ENCODE measurements at places on chromosomes 4 and X.

DNA sequence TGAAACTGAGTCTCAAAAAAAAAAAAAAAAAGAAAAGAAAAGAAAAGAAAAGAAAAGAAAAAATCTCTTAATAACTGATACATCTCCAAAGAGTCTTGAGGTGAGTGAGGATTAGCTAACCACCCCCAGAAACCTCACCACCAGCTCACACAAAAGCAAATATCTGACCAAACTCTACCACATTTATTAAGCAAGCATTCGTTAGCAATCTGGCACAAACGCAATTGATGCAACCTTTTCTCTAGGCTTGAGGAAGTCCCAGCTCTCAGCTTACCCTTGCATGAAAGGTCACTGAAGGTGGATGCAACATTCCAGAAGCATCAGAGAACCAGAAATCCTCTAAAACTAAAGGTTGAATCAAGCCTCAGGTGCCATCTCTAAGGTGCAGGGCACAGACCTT is 231.9 kb upstream of the BCOR start:
- peak; percentile 5 for DNase-seq

GRCh38 chrX:136584545-136584944 is 52.5 kb downstream of the VGLL1 start:
- peak; percentile 20 for DNase-seq

- no peak for DNase-seq
These were observed 126.0 kb downstream of the PPP3CA start for GRCh38 chr4:101221294-101221693.

DNA sequence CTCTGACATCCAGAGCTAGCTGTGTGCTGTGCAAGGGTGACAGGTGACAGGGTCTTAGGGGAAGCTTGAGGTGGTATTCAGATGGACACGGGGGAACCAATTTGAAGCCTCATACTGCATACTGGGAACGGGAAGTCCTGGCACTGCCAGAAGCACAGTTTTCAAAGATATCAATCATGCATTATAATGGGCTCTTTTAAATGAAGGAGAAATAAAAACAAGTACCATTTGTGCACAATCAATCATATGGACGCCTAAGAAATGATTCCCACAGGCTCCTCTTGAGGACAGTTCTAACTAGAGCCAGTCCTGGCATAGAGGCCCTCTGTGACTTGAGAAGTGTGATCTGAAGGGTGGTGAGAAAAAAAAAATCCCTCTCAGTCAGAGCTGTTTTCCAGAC is 50.9 kb downstream of the TSC22D3 start:
- DNase-seq: no peak

GRCh38 chrX:140355429-140355828 is 149.4 kb downstream of the SOX3 start:
- DNase-seq: no peak

DNA sequence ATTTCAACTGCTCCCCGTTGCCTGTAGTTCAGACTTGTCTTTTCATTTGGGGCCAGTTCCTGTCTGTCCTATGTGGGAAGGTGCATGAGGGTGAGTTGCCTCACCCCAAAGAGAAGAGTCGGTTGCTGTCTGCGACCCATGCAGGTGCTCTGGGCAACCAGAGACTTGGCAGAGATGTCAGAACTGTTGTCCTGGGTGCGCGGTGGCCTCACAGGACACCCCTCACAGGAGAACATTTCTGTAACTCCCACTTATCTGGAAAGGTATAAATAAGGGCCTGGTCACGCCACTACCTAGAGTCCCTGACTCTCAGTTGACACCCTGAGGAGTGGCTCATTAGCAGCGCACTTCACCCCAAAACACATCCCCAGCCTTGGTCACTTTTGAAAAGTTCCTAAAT is 9.7 kb upstream of the NAT8L start:
- DNase-seq: no peak

GRCh38 chrX:69076088-69076487 is 89.2 kb downstream of the PJA1 start:
- no peak for DNase-seq

DNA sequence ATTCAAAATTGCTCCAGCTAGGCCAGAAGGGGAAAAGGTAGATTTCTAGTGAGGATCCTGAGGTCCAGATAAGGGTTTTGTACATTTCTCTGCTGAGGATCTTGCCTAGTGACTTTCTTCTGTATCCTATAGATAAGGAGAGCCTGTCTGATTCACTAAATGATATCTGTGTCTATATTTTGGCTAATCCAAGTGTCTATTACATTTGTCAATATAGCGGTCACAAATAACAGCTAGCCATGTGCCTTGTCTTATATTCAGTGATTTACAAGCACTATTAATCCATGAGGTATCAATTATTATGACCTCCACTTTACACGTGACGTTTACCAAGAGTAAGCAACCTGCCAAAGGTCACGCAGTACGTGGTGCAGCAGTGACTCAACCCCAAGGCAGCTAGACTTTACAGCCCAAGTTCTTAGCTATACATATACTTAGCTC is 41.6 kb downstream of the TMEM165 start:
- DNase-seq: no peak

GRCh38 chr4:147546349-147546748 is 65.5 kb downstream of the EDNRA start:
- DNase-seq: no peak

- DNase-seq: no peak
These were observed at the start of gene NLGN4X for GRCh38 chrX:6228720-6229119. TSS of gene NLGN4X (minus strand) at chrX:6228867. CDS start at chrX:6151466, 77,401 bp downstream.

DNA sequence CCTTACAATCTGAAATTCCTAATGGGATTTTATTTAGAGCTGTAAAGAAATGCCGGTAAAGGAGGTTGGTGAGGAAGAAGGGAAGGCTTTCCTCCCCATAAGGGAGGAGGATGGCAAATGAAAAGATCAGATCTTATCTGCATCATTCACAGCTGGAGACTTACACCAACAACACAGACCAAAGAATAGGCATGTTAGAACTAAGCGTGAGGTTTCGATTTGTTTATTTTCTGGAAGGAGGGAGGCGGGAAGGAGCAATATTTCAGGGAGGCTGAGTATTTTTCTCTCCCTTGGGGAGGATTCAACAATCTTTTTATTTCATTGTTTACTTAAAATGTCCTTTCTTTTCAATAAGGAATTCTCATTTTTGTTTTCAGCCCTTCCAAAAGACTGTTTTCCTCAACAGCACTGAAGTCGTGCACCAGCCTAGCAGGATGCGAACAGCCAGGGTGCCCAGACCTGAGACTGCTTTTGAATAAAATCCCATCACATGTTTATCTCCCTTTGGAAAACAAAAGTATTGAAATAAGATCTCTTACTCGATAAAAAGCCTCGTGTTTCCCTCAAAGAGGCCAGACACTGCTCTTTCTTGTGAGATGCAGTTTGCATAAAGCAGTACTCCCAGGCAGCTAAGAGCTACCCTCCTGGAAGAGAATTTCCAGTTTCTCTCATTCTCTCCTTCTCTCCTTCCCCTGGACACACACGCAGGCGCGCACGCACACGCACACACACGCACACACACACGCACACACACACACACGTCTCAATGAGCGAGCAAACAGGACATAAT is 236.1 kb downstream of the MGST2 start:
- no peak for DNase-seq

GRCh38 chrX:22666441-22666840 is 333.3 kb upstream of the DDX53 start:
- peak; percentile 4 for DNase-seq

GRCh38 chr4:185304944-185305690 is 90.6 kb downstream of the LRP2BP start:
- no peak for DNase-seq

- DNase-seq: no peak
These were observed 2.5 kb upstream of the UGT2A3 start for GRCh38 chr4:68954126-68954525.

DNA sequence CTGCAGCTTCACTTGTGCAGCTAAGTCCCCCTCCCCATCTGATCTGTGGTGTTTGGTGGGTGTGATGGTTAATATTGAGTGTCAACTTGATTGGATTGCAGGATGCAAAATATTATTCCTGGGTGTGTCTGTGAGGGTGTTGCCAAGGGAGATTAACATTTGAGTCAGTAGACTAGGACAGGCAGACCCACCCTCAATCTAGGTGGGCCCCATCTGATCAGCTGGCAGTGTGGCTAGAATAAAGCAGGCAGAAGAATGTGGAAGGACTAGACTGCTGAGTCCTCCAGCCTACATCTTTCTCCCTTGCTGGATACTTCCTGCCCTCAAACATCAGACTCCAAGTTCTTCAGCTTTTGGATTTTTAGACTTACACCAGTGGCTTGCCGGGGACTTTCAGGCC is 103.5 kb upstream of the BOD1L1 start:
- no peak for DNase-seq

GRCh38 chr4:139015948-139016471 is 429 bp downstream of the NOCT start:
- peak; percentile 51 for DNase-seq

- DNase-seq: no peak
These were observed 110.6 kb downstream of the ANK2 start for GRCh38 chr4:113159942-113160545.

- no peak for DNase-seq
These were observed 984.4 kb downstream of the CCSER1 start for GRCh38 chr4:91111556-91111955.

- DNase-seq: peak; percentile 0
These were observed 30.0 kb downstream of the ITM2A start for GRCh38 chrX:79336869-79337815.

DNA sequence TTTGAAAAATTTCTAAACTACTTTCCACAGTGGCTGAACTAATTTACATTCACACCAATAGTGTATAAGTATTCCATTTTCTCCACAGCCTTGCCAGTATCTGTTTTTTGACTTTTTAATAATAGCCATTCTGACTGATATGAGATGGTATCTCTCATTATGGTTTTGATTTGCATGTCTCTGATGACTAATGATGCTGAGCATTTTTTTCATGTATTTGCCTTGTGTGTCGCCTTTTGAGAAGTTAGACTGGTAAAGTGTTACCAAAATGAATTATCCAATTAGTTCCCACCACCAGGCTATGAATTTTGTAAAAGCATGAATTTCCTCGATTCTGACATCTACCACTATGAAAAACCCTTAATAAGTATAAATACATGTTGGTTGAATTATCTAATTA is 242.2 kb upstream of the GK2 start:
- no peak for DNase-seq

- no peak for DNase-seq
These were observed 4.8 kb downstream of the CPE start for GRCh38 chr4:165383591-165384073.

DNA sequence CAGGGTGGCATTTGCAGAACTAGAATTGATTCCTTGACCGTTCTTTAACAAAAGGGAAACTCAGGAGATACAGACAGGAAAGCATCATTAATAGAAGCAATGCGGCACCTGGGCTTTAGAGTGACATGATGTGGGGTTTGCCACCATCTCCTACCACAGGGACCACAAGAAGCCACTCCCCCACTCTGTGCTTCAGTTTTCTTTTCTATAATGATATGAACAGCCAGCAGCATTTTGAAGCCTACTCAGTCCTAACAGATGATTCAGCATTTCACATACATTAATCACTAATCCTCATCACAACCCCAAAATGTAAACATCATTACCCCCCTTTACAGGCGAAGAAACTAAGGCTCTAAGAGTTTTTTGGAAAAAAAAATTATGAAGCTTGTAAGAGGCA is 22.9 kb downstream of the CCDC149 start:
- DNase-seq: no peak

- no peak for DNase-seq
These were observed 105.1 kb upstream of the LIMCH1 start for GRCh38 chr4:41432881-41433280.

DNA sequence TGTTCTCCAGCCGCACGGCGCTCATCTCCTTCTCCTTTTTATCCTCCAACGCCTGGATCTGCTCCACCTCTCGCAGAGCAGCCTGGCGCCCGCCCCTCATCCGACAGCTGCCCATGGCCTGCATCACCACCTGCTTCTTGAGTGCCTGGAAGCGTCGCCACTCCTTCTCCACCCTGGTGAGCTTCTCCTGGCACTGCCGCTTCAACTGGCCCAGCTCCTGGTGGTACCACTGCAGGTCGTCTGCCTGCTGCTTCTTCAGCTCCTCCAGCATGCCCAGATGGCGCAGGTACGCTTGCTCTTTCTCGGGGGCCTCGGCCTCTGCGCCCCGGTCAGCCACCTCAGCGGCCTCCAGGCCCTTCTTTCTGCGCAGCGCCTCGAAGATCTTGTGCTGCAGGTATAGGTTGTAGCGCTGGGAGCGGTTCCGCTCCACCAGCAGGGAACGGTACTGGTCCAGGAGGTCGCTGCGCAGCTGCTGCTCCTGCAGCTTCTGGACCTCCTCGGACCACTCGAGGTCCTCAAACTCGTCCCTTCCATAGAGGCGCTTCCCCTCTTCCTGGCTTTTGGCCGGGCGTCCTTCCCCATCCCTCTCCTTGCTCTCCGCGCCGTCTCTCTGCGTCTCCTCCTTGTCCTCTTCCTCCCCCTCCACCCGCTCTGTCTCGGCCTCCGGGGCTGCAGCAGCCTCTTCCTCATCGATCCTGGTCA is 1.2 kb upstream of the TADA2B start:
- DNase-seq: no peak

- no peak for DNase-seq
These were observed 102.6 kb upstream of the SLC4A4 start for GRCh38 chr4:71236226-71236625.

GRCh38 chr4:3792813-3793212 is 26.6 kb downstream of the ADRA2C start:
- DNase-seq: no peak

DNA sequence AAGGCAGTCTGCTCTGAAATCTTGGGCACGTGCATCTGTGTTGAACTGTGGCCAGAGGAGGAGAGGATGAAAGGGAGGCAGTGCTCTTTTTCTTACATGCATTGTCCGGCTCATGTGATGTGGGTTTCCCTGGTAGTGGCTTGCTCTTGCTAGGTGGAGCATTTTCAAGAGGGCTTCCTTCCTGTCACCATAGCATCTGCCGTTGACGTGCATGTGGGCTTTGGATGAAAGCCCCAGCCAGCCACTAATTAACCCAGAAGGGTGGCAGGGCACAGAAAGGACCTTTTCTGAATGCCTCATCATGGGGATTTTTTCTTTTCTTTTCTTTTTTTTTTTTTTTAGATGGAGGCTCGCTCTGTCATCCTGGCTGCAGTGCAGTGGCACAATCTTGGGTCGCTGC is 121.3 kb downstream of the GPR143 start:
- DNase-seq: no peak

DNA sequence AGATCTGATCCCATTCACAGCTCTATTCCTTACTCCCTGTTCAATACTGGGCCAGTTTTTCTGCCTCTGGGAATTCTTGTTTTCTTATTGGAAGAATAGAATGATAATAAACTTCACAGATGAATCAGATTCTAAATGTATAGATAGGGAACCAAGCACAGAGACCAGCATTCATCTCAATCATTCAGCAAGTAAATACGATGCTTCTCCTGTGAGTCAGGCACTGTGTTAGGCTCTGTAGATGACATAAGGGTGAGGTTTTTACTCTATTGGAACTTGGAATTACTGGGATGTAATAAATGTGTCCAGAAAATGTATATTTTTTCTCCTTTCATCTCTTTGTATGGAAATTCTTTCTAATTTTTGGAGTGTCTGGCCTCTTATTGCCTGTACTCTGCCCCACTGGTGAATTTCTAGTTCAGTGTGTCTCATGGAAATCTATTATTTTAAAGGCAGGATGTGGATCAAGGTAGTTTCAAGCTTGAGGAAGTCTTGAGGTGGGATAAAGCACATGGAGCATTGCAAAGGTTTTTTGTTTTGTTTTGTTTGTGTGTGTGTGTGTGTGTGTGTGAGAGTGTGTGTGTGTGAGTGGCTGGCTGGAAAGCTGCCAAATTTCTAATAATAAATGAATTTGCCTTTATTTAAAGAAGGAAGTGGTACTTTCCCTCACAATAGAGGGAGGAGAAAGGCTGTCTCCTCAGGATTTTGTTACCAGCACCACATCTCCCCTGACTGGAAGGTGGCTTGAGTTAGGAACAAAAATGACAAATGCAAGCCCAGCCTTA is 117.9 kb upstream of the HS3ST1 start:
- DNase-seq: peak; percentile 16

Data from suppressor macrophage treated with lipopolysaccharide for 4 hours (primary cell).